ENCODE measurements at places on chromosomes 3 and 15.

DNA sequence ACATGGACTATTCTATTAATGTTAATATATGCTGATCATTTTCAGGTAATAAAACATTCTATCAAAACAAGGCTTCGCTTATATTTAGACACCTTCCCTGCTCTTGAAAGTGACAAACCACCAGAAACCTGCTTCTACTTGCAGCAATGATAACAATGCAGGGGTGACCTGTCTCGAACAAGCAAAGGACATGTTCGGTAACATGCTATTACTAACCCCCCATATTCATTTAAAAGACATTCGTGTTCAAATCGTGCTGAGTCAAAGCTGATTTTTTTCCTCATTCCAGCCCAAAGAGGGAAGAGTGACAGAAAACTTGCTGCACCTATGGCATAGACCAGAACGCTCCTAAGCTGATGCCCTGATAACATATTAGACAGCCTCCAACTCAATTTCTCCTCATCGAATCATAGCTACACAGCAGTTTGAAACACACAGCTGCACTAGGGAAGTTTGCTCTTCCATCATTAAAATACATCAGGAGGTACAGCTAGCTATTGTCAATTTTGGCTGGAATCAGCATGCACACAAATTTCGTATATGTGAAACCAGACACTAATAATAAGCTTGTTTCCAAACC, 341.5 kb downstream of the FOXP1 start:
- no peak for DNase-seq

DNA sequence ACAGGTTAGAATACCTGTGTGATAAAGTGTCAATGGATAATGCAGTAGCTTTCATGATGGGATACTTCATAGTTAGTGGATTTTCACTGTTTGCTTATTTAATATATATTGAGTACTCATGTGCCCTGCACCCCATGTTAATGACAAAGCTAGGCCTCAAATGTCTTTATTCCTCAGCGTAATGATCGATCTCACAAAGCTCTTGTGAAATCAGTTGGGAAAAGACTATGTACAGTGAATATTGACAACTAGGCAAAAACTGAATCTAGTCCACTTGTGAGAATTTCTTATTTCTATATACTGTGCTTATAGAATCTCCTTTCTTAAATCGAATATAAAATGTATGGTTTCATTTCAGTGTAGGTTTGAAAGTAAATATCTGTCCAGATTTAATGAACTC, 17.9 kb downstream of the SMC4 start:
- no peak for DNase-seq

DNA sequence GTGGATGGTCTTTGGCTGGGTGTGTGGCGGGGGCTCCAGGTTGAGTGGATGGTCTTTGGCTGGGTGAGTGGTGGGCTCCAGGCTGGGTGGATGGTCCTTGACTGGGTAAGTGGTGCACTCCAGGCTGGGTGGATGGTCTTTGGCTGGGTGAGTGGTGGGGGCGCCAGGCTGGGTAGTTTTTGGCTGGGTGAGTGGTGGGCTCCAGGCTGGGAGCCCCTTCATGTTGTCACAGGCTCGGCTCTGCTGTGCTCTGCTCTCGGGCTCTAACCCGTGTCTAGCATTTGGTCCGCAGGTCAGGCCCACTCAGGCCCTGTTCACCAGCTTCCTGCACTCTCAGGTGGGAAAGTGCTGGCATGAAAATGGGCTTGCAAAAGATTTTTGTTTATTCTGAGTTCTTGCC, 25.1 kb downstream of the CD276 start:
- DNase-seq: no peak

DNA sequence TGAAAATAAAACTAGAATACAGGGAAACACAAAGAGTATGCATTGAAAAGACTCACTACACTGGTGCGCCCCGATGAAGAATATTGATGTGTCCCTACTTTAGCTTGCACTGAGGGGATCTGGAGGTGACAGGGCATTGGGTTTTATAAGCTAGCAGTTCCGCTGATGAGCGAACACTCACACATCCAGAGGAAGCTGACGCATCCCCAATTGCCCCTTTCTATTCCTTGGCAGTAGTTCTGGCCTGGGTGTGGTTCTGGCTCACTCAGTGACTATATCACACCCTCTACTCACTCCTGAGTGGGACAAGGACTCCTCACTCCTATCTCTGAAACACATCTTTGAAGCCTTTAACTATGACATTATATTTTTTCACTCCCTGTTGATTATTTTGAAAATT, 71.0 kb downstream of the B3GNT5 start:
- no peak for DNase-seq

DNA sequence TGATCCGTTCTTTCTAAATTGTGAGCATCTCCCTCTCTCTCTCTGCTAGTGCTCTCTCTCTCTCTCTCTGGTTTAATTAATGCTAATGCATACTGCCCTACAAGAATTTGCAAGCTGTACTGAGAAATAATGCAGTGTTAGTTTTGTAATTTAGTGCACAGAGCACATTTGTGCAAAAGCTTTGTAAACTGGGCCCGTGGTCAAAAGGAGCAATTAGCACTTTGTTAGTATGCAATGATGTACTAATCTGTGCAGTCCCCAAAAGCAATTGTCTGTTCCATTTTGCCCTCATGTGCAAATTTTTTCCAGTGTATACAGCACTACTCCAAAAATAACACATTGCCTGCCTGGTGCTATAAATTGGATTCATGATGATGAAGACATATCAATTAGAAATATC, 184.6 kb upstream of the CMC1 start:
- DNase-seq: no peak

DNA sequence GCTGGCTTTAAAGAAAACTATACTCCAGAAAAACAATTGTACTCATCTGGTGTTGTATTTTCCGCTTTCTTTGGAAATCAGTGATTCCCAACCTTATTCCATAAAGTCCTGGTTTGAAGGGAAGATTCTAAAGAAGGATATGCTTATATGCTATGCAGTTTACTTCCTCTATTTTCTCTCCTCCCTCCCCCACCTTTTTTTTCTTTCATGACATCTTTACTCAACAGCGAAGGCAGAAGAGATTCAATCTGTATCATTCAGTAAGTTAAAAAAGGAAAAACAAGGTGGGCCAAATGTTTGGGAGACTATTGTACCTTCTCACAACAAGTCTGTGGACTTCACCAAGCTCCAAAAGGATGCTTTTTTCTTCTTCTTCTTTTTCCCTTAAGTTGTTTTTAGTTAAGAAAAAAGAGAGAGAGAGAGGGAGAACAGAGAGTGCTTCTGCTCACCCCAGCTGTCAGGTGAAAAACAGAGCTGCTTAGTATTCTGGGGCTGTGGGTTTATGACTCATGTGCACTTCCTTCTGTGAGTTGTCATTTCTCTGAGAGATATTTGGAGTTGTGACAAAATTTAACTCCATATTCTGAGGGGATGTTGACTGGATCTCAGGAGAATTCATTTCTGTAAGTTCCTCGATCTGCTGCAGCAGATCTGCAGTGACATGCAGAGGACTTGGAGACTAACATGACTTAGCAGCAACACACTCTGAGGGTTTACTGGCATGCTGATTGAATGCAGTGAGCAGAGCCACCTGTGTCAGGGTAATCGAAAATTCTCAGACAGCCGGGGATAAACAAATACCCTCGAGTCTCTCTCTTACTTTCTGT, 70.7 kb downstream of the SSR3 start:
- DNase-seq: peak; percentile 7

- DNase-seq: no peak
Observed at GRCh38 chr15:35818846-35819245, 272.9 kb upstream of the DPH6 start.

DNA sequence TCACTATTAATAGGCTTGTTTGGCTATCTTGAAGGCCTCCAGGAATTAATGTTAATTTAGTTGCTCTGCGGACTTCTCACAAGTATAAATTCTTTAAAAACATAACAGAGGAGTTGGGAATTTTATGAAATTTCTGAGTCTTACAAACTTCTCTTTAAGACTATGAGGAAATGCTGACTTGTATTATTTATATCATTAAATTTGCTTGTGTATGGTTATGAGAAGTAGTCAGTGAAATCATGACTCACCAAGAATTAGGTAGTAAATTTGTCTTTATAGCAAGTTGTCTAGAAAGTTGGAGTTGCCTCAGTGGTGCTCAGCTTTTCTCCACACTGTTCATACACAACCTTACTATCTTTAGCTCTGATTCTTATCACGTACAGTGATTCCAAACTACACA, 26.5 kb downstream of the PHLDB2 start:
- no peak for DNase-seq

DNA sequence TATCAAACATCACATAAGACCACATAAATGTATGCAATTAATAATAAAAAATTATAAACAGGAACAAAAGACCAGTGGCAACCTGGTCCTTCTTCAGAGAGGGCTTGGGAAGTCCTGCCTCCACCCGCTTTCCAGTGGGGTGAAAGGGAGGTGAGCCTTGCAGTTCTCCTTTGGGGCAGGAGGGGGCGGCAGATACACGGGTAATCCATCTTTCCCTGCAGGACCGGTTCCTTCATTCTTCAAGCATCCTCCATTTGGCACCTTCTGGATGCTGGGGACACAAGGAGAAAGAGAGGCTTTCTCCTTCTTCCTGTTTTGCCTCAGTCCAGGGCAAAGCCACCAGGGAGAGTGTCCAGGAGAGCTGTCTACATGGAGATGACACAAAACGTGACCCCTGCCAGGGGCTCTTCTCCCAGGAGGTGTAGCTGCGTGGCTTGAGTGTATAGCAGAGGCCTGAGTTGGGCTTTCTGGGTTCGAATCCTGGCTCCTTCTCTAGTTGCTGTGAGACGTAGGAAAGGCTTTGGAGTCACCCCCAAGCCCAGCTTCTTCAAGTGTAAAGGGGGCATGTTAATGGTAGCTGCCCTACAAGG, 23.2 kb downstream of the RPLP1 start:
- peak; percentile 57 for DNase-seq

DNA sequence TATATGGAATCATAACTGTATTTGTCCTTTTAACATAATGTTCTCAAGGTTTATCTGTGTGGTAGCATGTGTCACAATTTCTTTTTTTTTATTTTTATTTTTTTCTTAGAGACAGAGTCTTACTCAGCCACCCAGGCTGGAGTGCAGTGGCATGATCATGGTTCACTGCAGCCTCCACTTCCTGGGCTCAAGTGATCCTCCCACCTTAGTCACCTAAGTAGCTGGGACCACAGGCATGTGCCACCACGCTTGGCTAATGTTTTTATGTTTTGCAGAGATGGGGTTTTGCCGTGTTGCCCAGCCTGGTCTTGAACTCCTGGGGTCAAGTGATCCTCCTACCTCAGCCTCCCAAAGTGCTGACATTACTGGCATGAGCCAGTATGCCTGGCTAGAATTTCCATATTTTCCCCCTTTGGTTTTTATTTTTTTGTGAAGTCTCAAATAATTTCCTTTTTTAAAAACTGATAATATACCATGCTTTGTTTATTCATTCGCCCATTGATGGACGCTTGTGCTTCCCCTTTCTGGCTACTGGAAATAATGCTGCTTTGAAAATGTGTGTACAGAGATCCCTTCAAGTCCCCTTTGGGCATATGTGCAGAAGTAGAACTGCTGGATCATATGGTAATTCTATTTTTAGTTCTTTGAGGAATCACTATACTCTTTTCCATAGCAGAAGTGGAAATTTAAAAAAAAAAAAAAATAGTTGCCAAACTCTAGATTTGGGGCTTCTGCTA, 28.4 kb downstream of the TMEM40 start:
- DNase-seq: no peak

DNA sequence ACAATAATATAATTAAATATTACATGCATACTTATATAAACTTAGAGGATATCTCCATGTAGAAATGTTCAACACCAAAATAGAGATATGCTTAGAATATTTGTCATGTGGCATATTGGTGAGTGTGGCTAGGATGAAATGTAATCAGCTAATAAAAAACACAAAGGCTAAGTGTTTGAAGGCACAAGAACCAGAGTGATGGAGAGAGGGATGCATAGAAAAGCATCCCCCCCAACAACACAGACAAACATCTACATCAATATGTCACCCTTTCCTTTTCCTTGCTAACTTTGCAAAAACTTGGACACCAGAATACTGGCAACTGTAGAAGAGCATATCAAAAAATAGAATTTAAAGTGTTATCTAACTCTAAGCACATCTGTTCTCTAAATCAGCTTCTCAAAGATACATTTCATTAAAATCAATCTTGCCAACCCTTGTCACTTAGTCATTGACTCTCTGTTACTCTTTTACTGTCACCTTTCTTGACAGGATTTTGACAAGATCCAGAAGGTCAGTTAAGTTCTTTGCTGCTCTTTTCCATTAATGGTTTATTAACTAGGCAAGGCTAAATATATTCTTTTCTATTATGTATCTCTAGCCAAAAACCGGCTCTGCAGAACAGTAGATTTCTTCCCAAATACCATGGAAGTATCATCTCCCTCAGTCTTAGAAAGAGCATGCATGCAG, 695.9 kb downstream of the OTOL1 start:
- no peak for DNase-seq

DNA sequence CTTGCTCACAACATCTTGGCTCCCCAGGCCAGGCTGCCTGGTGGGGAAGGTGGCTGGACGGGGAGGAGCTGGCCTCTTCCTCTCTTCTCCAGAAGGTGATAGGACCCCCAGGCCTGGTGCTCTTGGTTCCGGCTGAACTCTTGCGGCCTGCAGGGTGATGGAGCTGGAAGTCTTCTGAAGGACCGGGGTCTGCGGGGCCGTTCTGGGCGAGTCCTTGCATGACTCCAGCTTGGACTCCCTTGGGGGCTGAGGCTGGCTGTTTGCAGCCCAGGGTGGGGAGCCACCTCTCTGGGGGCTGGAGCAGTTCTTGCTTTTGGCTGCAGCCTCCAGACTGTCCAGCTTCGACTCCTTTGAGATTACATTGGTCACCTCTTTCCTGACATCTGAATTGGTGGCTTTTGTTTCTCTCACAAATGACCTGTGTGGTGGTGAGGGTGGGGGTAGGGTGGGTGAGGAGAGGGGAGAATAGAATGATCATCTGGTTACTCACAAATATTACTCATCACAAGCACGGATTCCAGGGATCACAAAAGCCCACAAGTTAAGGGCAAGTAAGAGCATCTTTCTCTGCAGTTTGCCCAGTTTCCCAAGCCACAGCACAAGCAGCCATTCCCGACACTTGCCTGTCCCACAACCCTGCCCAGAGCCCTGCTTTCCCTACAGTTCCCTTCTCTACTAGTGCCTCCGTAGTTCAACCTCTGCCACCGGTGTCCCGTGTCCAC, 149.1 kb upstream of the HACD2 start:
- no peak for DNase-seq

DNA sequence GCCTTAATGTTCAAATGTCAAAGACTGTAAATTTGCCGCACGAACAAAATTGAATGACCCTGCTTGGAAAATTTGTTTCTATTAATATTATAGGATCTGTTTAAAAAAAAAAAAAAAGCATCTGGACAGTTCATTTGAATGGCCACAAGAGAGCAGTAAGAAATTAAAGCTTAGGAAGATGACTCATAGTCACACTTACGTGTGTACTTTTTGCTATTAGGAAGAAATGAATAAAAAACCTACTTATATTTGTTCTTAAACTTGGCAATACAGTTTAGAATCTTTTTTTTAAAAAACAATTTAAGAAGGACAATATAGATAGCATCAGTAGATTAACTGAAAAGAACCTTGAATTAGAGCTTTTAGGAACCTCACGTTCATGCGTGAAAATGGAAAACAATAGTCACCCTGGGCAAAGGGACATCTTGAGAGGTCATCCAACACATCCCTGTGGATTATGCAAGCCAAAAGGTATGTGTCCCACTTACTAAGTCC, 621.8 kb downstream of the MECOM start:
- DNase-seq: no peak

- no peak for DNase-seq
Observed at GRCh38 chr3:177977381-177978158, 558.7 kb upstream of the KCNMB2 start.

- DNase-seq: no peak
Observed at GRCh38 chr3:176401211-176401610, 796.1 kb downstream of the TBL1XR1 start.

GRCh38 chr3:24154781-24155180, 209.7 kb downstream of the NR1D2 start:
- DNase-seq: no peak
